ENCODE measurements at places on chromosomes 2 and 18.
A peak's percentile ranks its signal among the peaks of the same experiment; 100 is the strongest.

- peak; percentile 65 for DNase-seq
These were observed 40.6 kb upstream of the DSC1 start for GRCh38 chr18:31203096-31203793.

DNA sequence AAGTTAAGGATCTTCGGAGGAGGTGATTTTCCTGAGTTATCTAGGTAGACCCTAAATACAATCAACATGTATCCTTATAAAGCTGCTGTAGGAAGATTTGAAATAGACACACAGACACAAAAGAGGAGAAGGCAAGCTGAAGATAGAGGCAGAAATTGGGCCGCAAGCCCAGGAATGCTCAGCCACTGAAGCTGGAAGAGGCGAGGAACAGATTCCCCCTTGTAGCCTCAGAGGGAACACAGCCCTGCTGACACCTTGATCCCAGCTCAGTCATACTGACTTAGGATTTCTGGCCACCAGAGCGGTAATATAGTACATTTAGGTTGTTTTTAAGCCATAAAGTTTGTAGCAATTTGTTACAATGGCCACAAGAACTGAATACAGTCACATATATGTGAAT, 90.9 kb downstream of the ETAA1 start:
- no peak for DNase-seq

DNA sequence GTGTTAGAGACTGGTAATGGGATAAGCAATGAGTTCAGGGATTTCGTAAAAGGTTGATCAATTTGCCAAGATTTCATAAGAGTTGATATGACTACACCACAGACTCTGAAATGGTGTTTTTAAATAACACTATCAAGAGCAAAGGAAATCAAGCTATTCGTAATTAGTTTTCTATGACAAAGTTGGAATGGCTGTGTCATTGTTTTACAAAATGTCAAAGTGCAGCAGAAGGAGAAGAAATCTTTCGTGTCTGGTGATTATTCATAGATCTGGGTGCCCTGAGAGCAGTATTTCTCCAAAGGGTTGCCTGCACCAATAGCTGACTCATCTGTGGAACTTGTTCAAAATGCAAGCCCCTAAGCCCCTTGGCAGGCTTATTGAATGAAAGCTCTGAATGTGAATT, 70.1 kb downstream of the NABP1 start:
- DNase-seq, result no peak

- DNase-seq, result no peak
These were observed 24.8 kb downstream of the SP3 start for GRCh38 chr2:173940208-173941020.

DNA sequence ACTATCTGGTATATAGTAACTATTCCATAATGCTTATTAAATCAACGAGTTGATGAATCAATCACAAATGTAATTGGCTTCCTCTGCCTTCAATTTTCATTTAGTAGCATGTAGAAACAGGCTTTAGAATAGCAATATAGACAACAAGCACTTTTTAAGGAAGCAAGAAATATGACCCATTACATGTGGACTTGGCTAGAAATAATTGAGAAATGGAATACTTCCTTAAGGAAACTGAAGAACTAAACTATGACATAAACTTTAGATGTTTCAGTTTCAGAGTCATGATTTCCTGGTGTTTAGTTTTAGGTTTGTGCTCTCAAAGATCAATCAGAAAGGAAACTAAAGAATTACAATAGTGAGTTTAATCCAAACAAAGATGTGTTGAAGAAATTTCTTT, 443.8 kb downstream of the MBD2 start:
- DNase-seq, result no peak

DNA sequence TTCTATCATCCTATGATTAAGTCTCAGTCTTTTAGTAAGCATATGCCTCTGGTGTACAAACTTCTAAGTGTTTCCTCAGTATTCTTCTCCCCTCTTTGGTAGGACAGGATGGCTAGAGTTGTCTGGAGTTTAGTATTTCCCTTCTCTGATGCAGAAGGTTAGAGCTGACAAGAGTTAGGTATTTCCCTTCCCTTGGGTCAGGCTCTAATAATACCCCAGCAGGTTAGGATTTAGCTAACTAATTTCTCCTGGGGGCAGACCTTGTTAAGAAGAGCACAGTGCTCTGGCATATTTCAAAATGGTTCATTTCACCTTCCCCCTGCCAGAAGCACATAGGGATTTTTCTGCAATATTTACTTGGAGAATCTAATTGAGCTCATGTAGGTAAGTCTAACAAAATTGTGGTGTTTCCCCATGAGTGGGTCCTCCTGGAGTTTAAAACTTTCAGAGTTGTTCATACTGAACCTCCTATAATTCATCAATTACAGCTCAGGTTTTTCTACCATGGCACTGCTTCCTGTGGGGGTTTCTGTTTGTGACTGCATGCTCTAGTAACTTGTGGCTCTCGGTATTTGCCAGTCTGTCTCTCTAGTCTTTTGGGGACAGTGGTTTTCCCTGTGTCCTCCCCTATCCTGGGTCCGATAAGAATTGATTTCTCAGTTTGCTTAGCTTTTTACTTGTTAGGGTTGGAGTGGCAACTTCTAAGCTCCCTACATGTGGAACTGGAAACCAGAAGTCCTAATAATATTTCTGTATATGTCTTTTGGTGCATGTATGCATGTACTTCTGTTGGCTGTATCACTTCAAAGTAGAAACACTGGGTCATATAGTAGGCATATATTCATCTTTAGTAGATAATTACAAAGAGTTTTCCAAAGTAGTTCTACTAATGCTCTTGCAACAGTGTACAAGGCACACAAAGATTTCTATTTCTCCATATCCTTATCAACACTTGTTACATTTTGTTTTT, 77.7 kb downstream of the GDF7 start:
- DNase-seq, result no peak

- DNase-seq, result no peak
These were observed 145.4 kb upstream of the ZNF804A start for GRCh38 chr2:184452907-184453306.

- DNase-seq, result no peak
These were observed 1230.6 kb upstream of the CHAC2 start for GRCh38 chr2:52536929-52537460.

- DNase-seq, result no peak
These were observed 8.5 kb downstream of the MEIS1 start for GRCh38 chr2:66443186-66443978.

DNA sequence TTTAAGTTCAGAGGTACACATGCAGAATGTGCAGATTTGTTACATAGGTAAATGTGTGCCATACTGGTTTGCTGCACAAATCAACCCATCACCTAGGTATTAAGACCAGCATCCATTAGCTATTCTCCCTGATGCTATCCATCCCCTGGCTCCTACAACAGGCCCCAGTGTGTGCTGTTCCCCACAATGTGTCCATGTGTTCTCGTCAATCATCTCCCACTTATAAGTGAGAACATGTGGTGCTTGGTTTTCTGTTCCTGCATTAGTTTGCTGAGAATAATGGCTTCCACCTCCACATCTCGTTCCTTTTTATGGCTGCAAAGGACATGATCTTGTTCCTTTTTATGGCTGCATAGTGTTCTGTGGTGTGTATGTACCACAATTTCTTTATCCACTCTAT, 75.8 kb downstream of the SUCLG1 start:
- no peak for DNase-seq

DNA sequence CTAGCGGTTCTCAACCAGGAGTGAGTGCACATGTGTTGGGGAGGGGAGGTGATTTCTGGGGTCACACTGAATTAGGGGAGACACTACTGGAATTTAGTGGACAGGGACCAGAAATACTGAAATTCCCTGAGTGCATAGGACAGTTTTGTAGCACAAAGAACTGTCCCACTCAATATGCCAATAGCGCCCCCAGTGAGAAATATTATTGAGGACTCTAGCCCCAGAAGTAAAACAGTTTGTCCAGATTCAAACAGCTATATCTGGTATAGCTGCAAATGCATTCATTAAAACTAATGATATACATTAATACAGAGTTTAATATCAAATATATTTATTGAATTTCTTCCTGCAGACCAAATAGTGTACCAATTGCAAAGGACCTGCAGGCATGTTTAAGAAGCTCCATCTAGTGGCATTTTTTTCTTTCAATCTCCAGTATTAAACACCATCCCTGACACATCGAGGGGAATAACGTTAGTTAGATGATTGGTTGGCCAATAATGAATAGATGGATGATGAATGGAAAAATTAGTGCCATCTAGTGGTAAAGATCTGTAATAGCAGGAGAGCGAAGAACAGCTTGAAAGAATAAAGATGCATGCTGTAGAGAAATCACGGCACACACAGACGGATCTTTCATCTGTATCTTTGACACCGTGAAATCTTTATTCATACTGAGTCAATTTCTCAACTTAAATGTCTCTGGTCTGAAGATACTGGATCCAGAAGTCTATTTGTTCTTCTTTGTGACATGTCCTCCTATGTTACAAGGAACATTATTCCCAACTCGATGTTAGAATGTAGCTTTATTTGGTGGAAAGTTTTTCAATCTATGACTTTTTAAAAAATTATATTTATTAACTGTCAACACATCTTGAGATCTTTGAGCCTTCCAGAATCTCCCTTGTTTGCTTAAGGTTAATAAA, 62.5 kb downstream of the DHRS9 start:
- peak; percentile 78 for DNase-seq

DNA sequence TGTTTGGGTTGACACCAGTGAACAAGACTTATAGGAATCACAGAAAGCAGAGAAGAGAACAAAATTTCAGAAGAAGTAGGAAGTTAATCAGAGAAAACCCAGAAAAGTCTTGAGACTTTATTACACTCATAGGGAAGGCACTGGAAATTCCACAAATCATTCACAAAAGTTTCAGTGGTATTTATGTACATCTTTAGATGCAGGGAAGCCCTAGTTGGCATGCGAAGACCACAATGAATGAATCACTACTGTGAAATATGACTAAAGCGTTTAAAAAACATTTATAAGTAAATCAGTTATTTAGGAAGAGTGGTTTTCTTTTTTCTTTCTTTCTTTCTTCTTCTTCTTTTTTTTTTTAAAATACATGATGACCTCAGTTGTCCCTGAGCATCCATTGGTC, 105.1 kb downstream of the NUP35 start:
- no peak for DNase-seq

DNA sequence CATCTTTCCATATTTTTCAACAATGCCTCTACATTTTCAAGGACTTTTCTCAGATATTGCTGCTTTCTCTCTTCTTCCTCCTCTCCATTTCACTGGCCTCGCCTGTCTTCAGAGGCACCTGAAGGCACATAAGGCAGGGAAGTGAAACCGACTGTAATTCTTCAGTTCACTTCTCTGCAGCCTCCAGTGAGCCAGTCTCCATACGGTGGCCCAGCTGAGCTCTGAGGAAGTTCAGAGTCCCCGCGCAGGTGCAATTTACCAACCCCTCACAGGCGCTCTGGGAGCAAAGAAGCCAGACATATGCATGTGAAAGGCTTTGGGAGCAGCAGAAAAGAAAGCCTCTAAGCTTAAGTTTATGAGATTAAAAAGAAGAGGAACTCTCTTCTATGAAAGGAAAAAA, 12.4 kb downstream of the KLHL14 start:
- no peak for DNase-seq

GRCh38 chr2:201926067-201926466, 107.6 kb upstream of the FZD7 start:
- DNase-seq, result no peak

GRCh38 chr18:13987956-13988355, 72.6 kb upstream of the MC2R start:
- no peak for DNase-seq

DNA sequence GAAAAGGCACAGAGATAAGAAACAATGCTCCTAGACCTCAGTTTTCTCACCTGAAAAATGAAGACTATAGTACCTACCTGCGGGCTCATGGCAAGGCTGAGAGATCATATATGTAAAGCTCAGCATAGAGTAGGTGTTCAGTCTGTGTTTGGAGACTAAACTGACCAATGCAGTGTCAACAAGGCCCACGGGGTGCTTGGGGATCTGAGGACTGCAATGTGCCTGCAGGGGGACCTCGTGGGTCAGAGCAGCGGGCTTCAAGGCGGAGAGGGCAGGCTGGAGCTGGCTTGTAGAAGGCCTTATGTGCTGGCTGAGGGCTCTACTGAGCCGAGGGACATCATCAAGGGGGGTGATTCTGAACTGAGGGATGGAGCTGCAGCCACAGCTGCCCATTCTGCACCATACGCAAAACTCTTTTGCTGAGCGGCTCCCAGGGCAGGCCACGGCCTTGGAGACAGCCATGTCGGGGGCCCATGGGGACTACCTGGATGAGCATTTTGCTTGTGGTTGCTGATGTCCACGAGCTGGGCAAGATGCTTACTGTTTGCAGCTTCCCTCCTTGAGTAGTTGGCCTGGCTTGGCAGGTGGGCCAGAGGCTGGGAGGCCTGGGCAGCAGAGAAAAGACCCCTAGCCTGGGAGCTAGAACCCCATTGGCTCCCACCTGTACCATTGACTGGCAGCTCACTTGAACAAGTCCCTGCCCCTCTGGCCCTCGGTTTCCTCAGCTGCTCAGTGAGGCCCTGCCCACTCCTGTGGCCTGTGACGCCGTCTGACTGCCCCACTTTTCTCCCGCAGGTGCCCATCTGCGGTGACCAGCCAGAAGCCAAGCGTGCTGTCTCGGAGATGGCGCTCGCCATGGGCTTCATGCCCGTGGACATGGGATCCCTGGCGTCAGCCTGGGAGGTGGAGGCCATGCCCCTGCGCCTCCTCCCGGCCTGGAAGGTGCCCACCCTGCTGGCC, 23.5 kb downstream of the STEAP3 start:
- no peak for DNase-seq

DNA sequence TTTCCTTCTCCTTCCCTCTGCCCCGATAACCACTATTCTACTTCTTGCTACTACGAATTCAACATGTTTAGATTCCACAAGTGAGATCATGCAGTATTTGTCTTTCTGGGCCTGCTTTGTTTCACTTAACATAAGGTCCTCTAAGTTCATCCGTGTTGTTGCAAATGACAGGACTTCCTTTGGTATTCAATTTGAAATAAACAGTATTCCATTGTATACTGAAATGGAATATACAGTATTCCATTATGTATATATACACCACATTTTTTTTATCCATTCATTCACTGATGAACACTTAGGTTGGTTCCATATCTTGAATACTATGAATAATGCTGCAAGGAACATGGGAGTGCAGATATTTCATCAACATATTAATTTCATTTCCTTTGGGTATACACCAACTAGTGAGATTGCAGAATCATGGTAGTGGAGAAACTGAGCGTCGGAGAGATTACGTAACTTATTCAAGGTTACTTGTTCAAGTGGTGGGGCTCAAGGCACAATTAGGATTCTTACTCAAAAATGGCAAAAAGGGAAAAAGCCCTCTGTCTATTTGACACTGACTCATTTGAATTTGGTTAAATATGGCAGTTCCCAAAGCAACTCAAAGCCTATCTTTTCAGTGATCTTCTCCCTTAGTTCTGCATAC, 85.1 kb downstream of the CHN1 start:
- no peak for DNase-seq

GRCh38 chr2:149039213-149039724, 770 bp downstream of the LYPD6B start:
- no peak for DNase-seq

Measured in CD14-positive monocyte (primary cell).